Left kidney (tissue), 8 donors: ENCODE measurements at places on chromosomes 4 and X. TPM values are rescaled to one million over a fixed set of nuclear protein-coding genes. Genes with fewer than 3 reads are reported as not detected.
A peak's percentile ranks its signal among the peaks of the same experiment; 100 is the strongest.

SLC26A1 gene
- polyA plus RNA-seq = 10.0 TPM

- no peak for DNase-seq
Observed at GRCh38 chr4:31080887-31081286, 360.7 kb downstream of the PCDH7 start.

CACNA1F gene
- 0.47 TPM for polyA plus RNA-seq

DNA sequence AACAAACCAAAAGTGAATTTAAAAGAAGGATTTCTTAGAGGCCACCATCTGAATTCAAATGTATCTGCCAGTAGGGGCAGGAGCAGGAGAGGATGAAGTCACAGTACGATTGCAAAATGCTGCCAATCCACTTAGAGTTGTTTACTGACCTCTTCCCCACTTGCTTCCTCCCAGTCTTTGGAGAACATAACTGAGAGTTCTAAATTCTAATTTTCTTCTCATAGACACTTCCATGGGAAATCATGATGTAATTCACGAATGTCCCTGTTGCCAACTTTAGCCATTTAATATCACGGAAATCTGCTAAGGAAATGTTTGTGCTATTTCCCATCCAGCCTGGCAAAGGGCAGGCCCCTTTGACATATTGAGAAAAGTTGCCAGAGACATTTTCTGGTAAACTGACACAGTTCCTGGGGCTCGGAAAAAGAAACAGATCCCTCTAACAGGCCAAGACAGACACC, 33.6 kb upstream of the NOCT start:
- DNase-seq = no peak

PCYT1B gene
- 3.3 TPM for polyA plus RNA-seq

TIGD4 gene
- polyA plus RNA-seq = 3.1 TPM

DNA sequence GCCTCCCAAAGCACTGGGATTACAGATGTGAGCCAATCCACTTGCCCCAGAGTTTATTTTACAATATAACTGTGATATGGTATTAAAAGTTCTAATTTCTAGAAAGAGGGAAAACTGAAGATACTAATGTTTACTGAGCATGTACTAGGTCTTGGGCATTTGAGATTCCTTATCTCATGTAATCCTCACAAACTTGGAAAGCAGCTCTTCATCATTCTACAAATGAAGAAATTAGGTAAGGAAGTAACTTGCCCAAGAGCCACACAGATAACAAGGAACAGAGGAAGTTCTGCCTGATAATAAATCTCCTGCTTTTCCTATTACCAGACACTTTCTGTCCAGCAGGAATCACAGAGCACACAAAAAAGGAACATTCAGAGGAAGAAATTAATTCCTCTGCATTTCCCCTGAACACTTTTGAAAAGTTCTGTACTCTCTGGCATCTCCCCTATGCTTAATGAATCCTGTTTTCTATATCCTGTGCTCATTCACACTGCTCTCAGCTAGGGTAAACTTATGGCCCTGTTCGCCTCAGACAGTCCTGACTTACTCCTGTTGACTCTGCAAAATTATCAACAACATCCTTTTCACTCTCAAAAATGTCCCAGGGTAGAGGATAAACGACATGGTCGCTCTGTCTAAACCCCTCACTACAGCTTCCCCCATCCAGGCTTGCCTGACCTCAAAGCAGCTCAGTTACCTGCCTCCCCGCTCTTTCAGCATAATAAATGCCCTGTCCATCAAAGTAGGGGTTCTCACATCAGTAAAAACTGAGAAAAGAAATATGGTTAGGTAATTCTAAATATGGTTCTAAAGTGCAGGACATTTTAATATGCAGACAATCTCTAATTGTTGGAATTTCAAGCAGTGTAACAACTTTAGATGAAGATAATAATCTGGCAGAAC, 13.6 kb downstream of the SH3RF1 start:
- DNase-seq = no peak

- no peak for DNase-seq
Observed at GRCh38 chr4:27692158-27692557, 831.5 kb downstream of the STIM2 start.

DNA sequence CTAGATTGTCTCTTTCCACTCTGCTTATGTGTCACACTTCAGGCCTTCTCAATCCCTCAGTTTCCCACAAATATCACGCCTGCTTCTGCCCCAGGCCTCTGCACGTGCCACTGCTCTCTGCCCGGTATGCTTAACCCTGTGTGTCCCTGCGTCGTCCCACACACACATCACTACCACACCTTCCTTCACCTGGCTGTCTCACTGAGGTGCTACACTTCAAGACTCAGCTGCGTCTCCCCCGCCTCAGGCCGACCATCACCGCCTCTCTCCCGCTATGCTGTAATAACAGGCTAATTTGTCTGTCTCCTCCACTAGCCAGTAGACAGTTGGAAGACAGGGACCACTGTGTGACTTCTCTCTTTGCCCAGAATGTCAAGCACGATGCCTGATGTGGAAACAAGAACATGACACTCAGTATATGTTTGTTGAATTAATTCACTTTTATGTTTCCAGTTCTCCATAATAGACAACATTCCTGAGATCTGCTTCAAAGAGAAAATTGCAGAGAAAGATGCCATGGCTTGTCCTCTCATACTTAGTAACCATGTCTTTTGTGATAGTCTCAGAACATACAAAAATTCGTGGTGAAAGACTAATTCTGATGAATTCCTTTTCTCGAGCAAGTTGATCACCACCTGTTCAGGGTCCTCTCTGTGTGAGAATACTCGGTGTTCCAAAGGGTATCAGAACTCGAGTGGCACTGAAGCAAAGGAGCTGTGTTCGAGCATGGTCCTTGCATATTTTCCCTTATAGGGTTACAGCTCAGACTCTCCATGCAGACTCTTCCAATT, 54.2 kb downstream of the AFAP1 start:
- DNase-seq = no peak

KLF8 gene
- polyA plus RNA-seq = 6.7 TPM

DNA sequence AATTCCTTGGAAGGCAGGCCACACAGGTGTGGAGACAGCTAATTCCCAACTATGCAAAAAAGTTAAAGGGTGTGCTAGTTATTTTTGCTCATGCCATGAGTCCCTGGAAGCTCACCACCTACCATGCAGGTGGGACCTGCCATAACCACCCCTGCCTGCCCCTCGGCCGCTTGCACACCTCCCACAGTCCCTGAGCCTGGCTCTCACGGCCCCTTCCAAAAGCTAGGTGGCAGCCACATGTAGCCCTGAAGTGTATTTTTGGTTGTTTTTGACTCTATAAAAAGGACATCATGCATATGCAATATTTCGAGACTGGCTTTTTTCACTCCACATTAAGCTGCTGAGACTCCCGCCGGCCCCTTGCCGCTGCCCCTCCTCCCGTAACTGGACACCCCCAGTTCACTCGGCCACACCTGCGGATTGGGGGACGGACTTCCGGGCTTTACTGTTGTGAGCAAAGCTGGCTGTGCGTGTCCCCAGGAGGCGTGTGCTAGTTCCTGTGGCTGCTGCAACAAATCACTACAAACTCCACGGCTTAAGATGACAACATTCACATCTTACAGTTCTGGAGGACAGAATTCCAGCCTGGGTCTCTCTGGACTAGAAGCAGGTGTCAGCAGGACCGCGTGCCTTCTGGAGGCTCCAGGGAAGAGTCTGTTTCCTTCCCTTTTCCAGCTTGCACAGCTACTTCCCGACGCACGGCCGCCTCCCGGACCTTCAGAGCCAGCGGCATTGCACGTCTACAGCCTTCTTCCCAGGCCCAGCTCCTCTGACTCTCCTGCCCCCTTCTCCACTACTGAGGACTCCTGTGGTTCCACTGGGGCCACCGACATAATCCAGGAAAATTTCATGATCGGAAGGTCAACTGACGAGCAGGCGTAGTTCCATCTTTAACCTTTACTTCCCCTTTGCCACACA, 24.8 kb downstream of the ZFYVE28 start:
- peak; percentile 79 for DNase-seq

DNA sequence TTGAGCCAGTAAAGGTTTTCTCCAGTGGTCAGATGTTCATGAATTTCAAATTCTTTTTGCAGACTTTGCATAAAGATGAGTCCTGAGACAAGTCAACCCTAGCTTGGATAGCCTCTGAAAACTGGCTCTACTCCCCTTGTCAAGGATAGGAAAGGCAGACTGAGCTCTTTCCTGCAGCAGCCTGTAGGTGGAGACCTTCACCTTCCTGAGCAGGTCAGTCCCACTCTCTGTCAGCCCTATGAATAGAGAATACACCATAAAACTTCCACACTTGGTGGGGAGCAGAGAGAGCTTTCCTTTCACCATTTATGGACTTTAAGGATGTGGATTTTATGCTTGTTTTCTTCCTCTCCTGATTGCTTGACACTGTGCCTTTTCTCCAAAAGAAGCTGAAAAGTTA, 41.9 kb downstream of the PCDH19 start:
- no peak for DNase-seq

ARL9 gene
- polyA plus RNA-seq = 0.45 TPM

GRCh38 chr4:11743236-11743635, 314.5 kb upstream of the HS3ST1 start:
- DNase-seq = no peak

- no peak for DNase-seq
Observed at GRCh38 chr4:106032851-106033286, 137.6 kb downstream of the NPNT start.

- DNase-seq = no peak
Observed at GRCh38 chr4:36056136-36056535, 188.2 kb downstream of the ARAP2 start.

GRCh38 chr4:136810626-136811025, 721.7 kb downstream of the PCDH18 start:
- DNase-seq = no peak

ZRSR2 gene
- 18.5 TPM for polyA plus RNA-seq

DNA sequence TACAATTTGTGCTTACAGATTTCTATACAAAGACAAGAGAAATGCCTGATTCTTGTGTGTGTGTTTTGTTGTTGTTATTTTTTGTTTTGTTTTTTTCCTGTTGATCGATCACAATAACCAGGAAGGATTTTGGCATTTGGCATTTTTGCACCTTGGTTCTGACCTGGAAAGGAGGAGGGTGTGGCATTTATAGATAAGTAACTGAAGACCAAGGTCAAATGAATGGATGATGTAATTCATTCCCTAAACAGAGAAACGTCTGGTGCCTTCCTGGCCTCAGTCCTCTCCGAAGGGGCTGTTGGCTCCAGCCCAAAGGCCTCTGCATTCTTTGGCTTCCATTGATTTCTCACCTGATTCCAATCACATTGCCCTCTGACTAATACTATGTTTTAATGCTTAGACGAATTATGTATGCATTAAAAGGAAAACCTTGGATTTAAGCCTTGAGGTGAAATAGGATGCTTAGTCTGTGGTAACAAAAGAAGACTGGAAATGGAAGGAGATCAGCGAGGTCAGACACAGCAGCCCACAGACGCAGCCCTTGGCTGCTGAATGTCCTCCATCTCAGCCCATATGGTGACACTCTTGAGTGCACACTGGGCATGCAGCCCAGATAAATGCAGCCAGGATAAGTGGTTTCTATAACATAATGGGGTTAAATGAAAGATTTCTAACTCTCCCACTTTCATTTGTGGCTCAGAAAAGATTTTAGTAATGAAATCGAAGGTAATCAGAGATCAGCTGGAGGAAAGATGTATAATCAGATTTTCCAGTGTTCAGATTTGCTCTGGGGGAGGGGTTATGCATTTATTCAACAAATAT, 60.5 kb upstream of the TRIM2 start:
- peak; percentile 54 for DNase-seq

ZMAT1 gene
- 46.6 TPM for polyA plus RNA-seq

GK gene
- polyA plus RNA-seq = 136 TPM

GRCh38 chr4:1967512-1968149, 41.1 kb downstream of the NELFA start:
- DNase-seq = no peak

GRCh38 chr4:41631523-41631922, 93.6 kb downstream of the LIMCH1 start:
- DNase-seq = no peak

DNA sequence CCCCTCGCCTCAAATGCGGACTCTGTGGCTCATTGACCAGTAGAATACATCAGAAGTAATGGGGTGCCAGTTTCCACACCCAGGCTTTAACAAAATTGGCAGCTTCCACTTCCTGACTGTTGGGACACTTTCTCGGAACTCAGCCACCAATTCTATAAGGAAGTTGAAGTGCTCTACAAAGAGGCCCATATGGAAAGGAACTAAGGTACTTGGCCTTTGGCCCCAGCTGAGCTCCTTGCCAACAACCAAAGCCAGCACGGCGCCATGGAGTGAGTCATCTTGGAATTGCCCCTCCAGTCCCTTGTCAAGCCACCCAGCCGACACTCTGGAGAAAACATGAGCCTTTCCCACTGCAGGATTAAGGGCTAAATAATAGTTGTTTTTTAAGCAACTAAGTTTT, 262.2 kb upstream of the INTU start:
- no peak for DNase-seq

- DNase-seq = no peak
Observed at GRCh38 chr4:87799301-87800113, at the start of gene IBSP. Gene IBSP, plus strand, starts transcription at chr4:87799554. Its CDS starts 2,808 bp downstream, at chr4:87802362.

TXK gene
- polyA plus RNA-seq = 3.7 TPM

DNA sequence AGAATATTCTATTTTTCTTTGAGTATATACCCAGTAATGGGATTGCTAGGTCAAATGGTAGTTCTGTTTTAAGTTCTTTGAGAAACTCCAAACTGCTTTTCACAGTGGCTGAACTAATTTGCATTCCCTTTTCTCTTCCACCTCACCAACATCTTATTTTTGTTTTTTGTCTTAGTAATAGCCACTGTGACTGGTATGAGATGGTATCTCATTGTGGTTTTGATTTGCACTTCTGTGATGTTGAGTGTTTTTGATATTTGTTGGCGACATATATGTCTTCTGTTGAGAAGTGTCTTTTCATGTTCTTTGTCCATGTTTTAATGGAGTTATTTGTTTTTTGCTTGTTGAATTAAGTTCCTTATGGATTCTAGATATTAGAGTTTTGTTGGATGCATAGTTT, 24.4 kb downstream of the AIMP1 start:
- DNase-seq = no peak

- no peak for DNase-seq
Observed at GRCh38 chrX:16867947-16868346, 2.2 kb downstream of the RBBP7 start.

TMEM31 gene
- 1.8 TPM for polyA plus RNA-seq

- no peak for DNase-seq
Observed at GRCh38 chr4:48337731-48338130, 3.6 kb upstream of the SLAIN2 start.

DNA sequence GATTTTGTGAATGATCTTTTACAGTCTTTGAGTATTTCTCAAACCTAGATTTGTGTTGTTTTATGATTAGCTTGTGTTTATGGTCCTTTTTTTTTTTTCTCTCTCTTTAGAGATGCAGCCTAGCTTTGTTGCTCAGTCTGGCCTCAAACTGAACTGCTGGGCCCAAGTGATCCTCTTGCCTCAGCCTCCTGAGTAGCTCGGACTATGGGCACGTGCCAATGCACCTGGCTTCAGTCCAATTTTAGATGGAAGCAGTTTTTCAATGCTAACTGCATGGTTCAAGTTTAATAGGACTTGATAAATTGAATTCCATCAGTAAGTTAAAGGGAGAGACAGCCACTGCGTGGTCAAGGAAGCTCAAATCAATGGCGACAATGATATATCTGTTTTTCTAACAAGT, 3.8 kb upstream of the FGG start:
- DNase-seq = no peak

DNA sequence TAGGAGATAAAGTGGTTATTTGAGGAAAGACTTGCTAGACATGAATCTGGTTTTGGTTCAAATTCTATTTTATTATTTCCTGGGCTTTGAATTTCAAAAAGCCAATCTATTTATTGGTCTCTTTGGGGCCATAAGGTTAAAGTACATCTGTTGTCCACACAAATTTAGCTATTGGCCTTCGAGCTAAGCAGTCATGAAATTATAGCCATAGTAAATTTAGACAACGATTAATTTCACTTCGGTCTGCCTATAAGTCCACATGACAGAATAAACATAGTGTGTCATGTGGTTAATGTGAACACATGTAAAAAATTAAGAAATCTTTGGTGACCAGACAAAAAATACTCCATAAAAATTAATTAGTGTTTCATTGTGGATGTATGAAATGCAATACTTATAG, 161.9 kb downstream of the PALLD start:
- no peak for DNase-seq
